ENCODE measurements at places on chromosomes 5 and 9.

- DNase-seq: no peak
Measured at GRCh38 chr5:68751661-68752060, 342.2 kb upstream of the SLC30A5 start.

- DNase-seq: no peak
Measured at GRCh38 chr9:81086416-81086815, 602.9 kb downstream of the TLE1 start.

DNA sequence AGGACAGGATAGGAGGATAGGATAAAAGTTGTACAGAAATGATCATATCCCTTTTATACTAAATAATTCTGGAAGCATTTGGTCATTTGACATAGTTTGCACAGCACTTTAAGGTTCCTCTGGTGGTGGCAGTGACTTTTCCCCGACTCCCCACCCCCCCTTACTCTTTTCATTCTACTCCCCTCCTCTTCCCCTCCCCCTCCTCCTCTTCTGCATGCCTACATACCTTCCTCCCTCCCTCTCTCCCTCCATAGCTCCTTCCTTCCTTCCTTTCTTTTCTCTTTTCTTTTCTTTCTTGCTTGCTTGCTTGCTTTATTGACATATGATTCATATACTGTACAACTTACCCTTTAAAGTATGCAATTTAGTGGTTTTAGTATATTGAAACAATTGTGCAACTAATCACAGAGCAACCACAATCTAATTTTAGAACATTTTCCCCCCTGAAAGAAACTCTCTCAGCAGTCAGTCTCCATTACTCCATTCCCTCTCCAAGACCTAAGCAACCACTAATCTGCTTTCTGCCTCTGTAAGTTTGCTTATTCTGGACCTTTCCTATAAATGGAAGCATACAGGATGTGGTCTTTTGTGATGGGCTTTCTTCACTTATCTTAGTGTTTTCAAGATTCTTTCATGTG lies 159.0 kb downstream of the HACD4 start:
- peak; percentile 65 for DNase-seq

- DNase-seq: no peak
Measured at GRCh38 chr9:13033959-13034693, 245.4 kb downstream of the MPDZ start.

- no peak for DNase-seq
Measured at GRCh38 chr5:67190861-67191260, 5.7 kb downstream of the CD180 start.

DNA sequence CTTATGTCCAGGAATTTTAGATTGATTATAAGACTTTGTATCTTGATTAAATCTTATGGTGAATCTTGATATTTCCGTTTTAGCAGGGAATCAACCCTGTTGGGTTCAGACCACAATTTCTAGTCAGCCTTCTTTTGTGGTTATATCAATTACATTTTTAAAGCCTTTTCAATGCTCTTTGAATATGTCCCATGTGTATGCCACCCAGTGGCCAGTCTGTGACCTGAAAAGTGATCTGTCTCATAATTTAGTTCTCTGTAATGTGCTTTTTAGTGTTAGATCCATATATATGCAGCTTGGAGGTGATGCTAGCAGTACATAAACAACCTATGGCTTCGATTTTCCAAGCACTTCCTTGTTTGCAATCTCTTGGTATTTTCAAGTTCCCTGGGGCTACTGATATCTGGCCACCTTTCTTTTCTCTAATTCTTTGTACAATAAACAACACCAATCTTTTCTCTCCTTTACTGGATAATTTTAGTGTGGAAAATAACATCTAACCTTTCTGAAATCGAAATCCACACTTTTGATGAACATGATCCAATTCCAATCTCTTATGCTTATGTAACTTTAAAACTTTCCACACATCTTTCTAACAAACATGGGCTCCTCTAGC lies 28.8 kb downstream of the PDE8B start:
- DNase-seq: no peak

- DNase-seq: no peak
Measured at GRCh38 chr5:67021521-67021920, 175.1 kb downstream of the CD180 start.

DNA sequence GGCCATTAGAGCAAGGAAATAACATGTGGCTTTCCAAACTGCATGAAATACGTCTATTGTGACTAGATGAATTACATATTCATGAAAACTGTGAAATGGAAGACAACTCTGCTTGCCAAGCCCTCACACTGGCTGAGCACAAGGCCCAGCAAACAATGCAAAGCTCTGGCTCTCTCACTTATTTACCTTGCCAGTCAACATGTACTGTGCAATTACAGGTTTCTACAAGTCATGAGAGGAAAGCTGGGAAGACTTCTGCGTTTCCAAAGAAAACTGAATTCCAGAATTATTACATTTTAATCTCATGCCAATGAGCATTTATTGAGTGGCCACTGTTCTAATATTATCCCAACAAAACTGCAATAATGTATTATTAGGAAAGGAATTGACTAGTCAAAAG lies 12.1 kb upstream of the C5orf63 start:
- no peak for DNase-seq

DNA sequence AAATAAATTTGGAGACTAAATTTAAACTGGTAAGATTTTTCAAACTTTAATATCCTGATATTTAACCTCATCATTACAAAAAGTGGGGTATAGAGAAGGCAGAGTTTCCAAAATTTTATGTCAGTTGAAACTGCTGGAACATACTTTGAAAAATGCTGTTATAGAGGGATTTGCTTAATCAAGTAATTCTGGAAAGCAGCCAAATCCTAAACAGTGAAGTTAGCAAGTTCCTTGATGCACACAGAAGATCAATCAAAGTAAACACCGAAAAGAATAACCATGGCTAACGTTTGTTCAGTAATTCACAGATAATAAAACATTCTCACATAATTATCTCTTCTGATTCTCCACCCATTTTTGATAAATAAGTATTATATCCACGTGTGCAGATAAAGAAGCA lies 8.1 kb upstream of the PRR16 start:
- no peak for DNase-seq

DNA sequence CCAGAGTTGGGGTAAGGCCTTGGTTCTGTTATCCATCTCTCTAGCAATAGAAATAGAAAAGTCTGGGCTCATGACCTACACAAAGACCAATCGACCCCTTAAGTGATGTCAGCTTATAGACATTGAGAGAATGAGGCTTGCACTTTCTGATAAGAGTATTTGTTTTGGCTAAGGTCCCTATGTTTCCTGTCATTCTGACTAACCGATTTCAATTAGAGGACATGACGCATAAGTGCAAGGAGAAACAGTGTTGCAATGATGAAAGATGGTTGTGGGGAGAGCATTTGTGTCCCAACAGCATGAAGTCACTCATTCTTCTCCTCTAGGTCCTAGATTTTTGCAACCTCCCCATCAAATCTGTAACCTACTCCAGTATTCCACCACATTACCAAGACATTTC lies 255.1 kb downstream of the MAT2B start:
- no peak for DNase-seq

GRCh38 chr9:26669701-26670670 lies 222.6 kb downstream of the CAAP1 start:
- no peak for DNase-seq

DNA sequence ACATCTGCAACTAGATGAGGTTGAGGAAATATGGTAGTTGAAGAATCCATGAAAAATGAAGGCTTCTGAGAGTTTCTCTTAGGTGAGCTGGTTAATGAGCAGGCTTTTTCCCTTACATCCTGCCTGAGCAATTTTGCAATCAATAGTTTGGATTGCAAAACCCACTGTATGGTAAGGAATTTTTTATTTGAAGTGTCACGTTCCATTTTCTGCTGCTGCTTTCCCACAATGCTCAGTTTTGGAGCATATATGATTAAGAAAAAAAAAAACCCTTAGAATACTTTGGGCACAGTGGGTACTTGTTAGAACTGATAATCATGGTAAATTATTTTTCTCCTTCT lies 144.2 kb downstream of the PCSK1 start:
- DNase-seq: no peak

- no peak for DNase-seq
Measured at GRCh38 chr9:529731-530130, 311.8 kb upstream of the DMRT1 start.

DNA sequence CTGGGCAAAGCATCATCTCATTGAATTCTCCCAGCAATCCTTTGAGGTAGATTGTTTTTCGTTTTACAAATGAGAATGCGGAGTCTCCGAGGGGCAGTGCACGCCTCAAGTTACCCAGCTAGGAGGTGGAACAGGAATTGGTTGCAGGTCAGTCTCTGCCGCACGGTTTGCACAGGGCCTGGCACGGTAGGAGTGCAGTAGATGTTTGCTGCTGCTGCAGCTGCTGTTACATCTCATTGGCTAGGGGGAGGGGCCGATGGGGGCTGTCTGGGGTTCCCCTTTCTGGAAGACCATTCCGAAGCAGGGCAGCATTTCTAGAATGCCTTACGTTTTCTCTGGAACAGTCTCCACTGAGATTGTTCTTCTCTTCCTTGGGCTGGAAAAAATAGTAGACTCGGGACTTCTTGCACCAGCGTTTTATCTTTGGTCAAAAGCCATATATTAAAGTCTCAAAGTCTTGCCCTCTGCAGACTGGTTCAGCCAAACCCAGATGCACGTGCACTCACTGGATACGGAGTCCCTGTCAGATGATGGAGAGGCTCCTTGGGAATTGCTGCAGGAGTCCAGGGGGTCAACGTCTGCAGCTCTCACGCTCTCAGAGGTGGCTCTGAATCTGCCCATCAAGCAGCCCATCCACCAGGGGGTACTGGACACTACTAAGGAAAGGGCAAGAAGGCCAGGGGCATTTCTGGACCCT lies 1.2 kb downstream of the USP20 start:
- DNase-seq: no peak

- no peak for DNase-seq
Measured at GRCh38 chr9:128836509-128837145, 7.0 kb upstream of the SPOUT1 start.

GRCh38 chr5:159878988-159879471 lies 37.3 kb upstream of the ADRA1B start:
- DNase-seq: peak; percentile 73

DNA sequence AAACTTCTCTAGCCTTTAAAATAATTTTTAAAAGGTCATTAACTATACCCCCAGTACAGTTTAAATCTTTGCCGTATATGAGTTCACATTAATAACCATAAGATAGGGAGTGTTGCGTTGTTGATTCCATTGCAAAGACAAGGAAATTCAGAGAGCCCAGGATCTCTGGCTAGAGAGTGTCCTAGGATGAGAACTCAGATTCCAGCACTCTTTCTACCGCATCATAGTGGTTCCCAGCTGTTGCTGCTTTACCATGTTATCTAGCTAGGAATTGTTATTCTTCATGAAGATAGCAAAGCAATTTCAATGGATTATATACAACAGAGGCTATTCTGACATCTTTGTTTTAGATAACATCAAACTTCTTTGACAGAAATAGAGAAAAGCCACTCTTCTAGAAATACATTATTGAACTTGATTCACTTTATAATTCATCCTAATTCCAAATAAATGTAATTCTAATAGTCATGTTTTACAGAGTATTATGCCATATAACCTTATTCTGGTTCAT lies 78.4 kb upstream of the IL7R start:
- no peak for DNase-seq

- no peak for DNase-seq
Measured at GRCh38 chr5:138349852-138350562, 2.5 kb upstream of the KDM3B start.

DNA sequence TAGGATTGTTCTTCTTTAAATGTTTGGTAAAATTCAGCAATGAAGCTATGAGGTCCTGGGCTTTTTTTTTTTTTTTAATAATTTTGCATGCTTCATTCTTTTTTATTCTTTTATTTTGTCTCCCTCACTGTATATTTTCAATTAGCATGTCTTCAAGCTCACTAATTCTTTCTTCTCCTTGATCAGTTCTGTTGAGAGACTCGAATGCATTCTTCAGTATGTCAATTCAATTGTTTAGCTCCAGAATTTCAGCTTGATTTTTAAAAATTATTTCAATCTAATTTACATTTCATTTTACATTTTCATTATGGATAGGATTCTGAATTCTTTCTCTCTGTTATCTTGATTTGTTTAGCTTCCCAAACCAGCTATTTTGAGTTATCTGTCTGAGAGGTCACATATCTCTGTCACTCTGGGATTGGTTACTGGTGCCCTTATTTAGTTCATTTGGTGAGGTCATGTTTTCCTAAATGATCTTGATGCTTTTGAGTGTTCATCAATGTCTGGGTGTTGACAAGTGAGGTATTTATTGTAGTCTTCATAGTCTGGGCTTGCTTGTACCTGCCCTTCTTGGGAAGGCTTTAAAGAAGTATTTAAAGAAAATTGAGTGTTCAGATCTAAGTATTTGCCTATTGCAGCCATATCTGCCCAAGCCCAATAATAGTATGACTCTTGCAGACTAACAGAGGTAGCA lies 9.1 kb downstream of the LURAP1L start:
- no peak for DNase-seq

- DNase-seq: no peak
Measured at GRCh38 chr5:40634593-40634992, 45.1 kb upstream of the PTGER4 start.

- no peak for DNase-seq
Measured at GRCh38 chr5:73596705-73597328, 29.2 kb upstream of the ARHGEF28 start.

- DNase-seq: peak; percentile 66
Measured at GRCh38 chr5:73263001-73263710, 90.2 kb downstream of the TMEM174 start.

GRCh38 chr5:84370176-84370575 lies 14.5 kb downstream of the EDIL3 start:
- DNase-seq: no peak

GRCh38 chr5:10536931-10537579 lies 26.8 kb upstream of the ANKRD33B start:
- DNase-seq: no peak

DNA sequence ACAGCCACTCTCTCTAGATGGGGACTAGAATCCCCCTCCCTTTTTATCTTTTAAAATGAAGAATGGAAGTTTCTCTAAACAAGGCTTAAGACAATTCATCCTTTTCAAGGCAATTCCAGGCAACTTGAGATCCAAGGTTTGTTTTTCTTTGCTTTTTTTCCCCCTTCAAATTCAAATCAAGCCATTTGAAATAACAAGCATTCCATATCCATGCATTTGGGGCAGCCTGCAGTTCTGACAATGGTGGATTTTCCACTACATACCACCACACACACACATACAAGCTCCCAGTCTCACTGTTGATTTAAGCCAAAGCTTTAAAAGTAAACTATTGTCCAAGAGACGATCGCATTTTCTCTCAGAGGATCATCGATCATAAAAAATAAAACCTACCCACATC lies 424 bp downstream of the INSYN2B start:
- DNase-seq: no peak

- no peak for DNase-seq
Measured at GRCh38 chr9:22356985-22357384, 89.6 kb upstream of the DMRTA1 start.

- no peak for DNase-seq
Measured at GRCh38 chr9:5428172-5428571, 9.6 kb downstream of the PLGRKT start.

- DNase-seq: no peak
Measured at GRCh38 chr5:8291641-8292040, 422.7 kb downstream of the MTRR start.

DNA sequence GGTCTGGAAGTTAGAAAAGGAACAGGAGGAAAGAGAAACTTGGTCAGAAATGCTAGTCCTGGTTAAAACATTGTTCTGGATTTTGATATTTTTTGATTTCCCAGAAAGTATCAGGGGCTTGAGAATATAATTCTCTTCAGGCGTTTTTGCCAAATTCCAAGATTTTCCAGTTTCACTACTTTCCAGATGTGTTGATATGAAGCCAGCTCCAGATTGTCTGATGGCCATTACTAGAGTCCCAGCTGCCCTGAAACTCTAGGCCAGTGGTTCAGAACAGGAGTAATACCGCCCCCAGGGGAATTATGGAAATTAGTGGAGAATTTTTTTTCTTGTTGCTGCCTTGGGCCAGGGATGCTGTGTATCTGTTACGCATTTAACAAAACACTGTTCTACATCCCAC lies 88.6 kb downstream of the KCNN2 start:
- no peak for DNase-seq
